Osteoblast (primary cell): ENCODE measurements at places on chromosomes 7 and 10. TPM values are rescaled to one million over a fixed set of nuclear protein-coding genes. Genes with fewer than 3 reads are reported as not detected.

The TEX47 gene
- not detected in 2 replicates for total RNA-seq

The ABCC2 gene
- 1.5 and 1.8 TPM in 2 replicates for total RNA-seq

The ZNF488 gene
- total RNA-seq = under 0.01 and 0.29 TPM in 2 replicates

The OGDHL gene
- under 0.01 and 0.36 TPM in 2 replicates for total RNA-seq

The MBLAC1 gene
- 2.2 and 2.7 TPM in 2 replicates for total RNA-seq

The COL17A1 gene
- under 0.01 TPM in 2 replicates for total RNA-seq

The VAX1 gene
- not detected in 2 replicates for total RNA-seq

The MACC1 gene
- total RNA-seq = 0.29 and 0.36 TPM in 2 replicates

The SLC18A3 gene
- total RNA-seq = not detected in 2 replicates

The FAM107B gene
- 24.2 and 30.0 TPM in 2 replicates for total RNA-seq
